ENCODE measurements at places on chromosomes 1 and 21. TPM values are rescaled to one million over a fixed set of nuclear protein-coding genes. Genes with fewer than 3 reads are reported as not detected.

DNA sequence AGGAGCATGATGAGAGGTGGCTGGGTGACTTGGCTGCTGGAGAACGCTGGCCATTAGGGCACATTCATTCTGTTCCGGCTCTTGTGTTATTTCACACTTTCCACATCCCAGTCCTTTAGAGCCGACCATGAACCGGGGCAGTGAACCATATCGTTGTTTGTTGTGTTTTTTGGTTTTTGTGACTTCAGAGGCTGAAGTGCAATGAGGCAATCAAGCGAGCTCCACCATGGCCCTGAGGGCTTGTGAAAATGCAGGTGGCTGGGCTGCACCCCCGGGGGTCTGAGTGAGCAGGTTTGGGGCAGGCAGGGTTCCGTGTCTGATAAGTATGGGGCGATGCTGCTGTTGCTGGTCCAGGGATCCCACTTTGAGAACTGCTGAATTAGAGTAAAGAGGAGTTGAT is 23.7 kb downstream of the ABCG1 start:
- DNase-seq, result no peak
- peaks cover 26% of the 10 kb centered on the region for H3K4me1 ChIP-seq
- no peaks in the 10 kb centered on the region for H3K36me3 ChIP-seq
- no peak overlapping the region for H3K4me3 ChIP-seq
- H3K27ac ChIP-seq, result no peak overlapping the region

GRCh38 chr1:185401019-185401418 is 84.0 kb upstream of the IVNS1ABP start:
- no peak overlapping the region for H3K27ac ChIP-seq
- no peaks in the 10 kb centered on the region for H3K36me3 ChIP-seq
- H3K4me3 ChIP-seq, result no peak overlapping the region
- no peak for DNase-seq

GRCh38 chr1:96741335-96741734 is 19.8 kb downstream of the PTBP2 start:
- H3K4me3 ChIP-seq, result no peak overlapping the region
- no peak overlapping the region for H3K27ac ChIP-seq
- no peaks in the 10 kb centered on the region for H3K4me1 ChIP-seq
- no peaks in the 10 kb centered on the region for H3K27me3 ChIP-seq
- DNase-seq, result no peak
- no peaks in the 10 kb centered on the region for H3K36me3 ChIP-seq

GRCh38 chr1:178918955-178919354 is 48.1 kb upstream of the ANGPTL1 start:
- no peaks in the 10 kb centered on the region for H3K36me3 ChIP-seq
- no peak overlapping the region for H3K27ac ChIP-seq
- H3K27me3 ChIP-seq, result no peaks in the 10 kb centered on the region
- no peak overlapping the region for H3K4me3 ChIP-seq
- no peak for DNase-seq

- no peaks in the 10 kb centered on the region for H3K27me3 ChIP-seq
- peaks cover 5% of the 10 kb centered on the region for H3K36me3 ChIP-seq
- no peaks in the 10 kb centered on the region for H3K4me1 ChIP-seq
- no peak overlapping the region for H3K27ac ChIP-seq
- no peak for DNase-seq
Observed at GRCh38 chr1:29077155-29077554, 46.5 kb downstream of the TMEM200B start.

DNA sequence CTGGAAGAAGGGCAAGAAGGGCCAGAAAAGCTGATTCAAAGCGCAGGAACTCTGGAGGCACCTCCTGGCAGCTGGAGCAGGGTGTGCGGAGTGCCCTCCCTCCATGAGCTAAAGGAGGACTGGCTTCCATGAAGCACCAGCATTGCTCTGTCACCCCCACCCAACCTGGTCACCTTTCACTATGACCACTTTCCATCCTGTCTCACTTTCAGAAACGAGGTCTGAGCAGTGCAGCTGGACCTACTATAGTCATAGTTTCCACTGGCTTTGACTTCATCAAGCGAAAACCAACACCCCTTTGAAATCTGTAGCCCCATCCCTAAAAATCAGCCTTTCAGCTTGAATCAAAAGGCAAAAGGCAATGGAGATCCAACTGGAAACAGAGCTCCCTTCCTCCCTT is 84.8 kb upstream of the CACNA1E start:
- peak overlapping the region; percentile 38 for H3K4me3 ChIP-seq
- H3K36me3 ChIP-seq, result no peaks in the 10 kb centered on the region
- no peak overlapping the region for H3K27ac ChIP-seq
- no peak for DNase-seq

- no peak overlapping the region for H3K4me3 ChIP-seq
- H3K27me3 ChIP-seq, result no peaks in the 10 kb centered on the region
- peaks cover 4% of the 10 kb centered on the region for H3K36me3 ChIP-seq
- DNase-seq, result no peak
Observed at GRCh38 chr21:25742900-25743299, 8.1 kb downstream of the GABPA start.

- no peaks in the 10 kb centered on the region for H3K27me3 ChIP-seq
- no peaks in the 10 kb centered on the region for H3K4me1 ChIP-seq
- no peak overlapping the region for H3K27ac ChIP-seq
- no peaks in the 10 kb centered on the region for H3K36me3 ChIP-seq
- no peak for DNase-seq
- no peak overlapping the region for H3K4me3 ChIP-seq
Observed at GRCh38 chr1:18179009-18179408, 71.4 kb downstream of the IGSF21 start.

DNA sequence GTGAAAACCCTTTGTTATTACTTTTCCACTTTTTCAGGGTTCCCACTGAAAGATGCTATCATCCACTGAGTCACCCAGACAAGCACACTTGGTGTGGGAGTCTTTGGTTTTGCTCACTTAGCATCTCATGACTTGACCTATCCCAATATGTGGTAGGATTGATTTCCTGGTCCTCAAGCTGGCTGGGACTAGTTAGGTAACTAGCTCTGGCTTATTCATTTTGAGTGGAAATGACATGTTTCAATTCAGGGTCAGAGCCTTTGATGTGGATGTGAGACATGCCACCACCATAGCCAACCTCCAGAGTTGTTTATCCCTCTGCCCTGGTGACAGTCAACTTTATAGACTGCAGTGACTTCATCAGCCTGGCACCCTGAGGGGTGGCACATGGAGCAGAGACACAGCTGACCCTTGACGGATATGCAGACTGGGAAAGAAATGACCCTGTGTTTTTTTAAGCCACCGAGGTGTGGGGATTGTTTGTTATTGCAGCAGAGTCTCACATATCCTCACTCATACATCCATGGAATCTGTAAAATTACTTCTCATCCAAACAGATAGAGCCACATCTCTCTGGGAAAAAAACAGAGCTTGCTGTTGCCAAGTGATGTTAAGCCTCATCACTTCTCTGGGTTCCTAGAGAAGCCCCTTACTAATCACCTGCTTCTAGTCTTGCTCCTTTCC is 699.9 kb downstream of the MATN1 start:
- no peaks in the 10 kb centered on the region for H3K36me3 ChIP-seq
- no peaks in the 10 kb centered on the region for H3K27me3 ChIP-seq
- no peaks in the 10 kb centered on the region for H3K4me1 ChIP-seq
- no peak for DNase-seq
- H3K4me3 ChIP-seq, result no peak overlapping the region

DNA sequence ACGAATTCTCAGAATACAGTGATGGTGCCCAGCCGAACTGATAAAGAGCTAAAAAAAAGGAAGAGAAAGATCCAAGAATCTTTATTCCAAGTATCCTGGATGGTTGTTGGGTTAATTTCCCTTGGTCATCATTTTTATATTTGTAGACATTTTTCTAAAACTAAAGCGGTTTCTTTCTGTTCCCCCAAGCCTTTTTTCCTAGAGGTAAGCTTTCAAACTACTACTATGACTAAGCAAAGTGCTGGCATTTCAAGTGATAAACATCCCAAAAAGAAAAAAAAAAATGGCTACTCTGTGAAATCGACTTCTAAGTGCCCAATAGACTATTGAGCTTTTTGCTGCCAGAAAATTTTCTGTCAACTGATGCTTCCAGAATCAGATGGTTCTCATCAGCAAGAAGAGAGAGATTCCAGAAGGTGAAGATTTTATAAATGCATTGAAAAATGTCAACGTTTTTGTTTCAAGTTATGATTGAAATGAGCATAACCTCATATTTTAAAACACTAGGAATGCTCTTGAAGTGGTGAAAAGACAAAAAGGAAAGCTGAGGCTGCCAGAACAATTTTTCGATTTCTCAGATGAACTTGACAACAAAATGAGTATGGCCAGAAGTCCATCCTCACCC is 96.1 kb upstream of the ZC3H11B start:
- H3K36me3 ChIP-seq, result no peaks in the 10 kb centered on the region
- no peak overlapping the region for H3K27ac ChIP-seq
- H3K4me1 ChIP-seq, result no peaks in the 10 kb centered on the region

- H3K27me3 ChIP-seq, result no peaks in the 10 kb centered on the region
- no peaks in the 10 kb centered on the region for H3K4me1 ChIP-seq
- DNase-seq, result no peak
- H3K4me3 ChIP-seq, result no peak overlapping the region
- no peak overlapping the region for H3K27ac ChIP-seq
Observed at GRCh38 chr1:103274886-103275285, 166.6 kb upstream of the COL11A1 start.

GRCh38 chr1:39845569-39846566 is 37.4 kb downstream of the TRIT1 start:
- no peaks in the 10 kb centered on the region for H3K27me3 ChIP-seq
- H3K36me3 ChIP-seq, result peaks cover 4% of the 10 kb centered on the region
- peak overlapping the region; percentile 35 for H3K27ac ChIP-seq
- H3K4me3 ChIP-seq, result no peak overlapping the region
- DNase-seq, result peak; percentile 68

DNA sequence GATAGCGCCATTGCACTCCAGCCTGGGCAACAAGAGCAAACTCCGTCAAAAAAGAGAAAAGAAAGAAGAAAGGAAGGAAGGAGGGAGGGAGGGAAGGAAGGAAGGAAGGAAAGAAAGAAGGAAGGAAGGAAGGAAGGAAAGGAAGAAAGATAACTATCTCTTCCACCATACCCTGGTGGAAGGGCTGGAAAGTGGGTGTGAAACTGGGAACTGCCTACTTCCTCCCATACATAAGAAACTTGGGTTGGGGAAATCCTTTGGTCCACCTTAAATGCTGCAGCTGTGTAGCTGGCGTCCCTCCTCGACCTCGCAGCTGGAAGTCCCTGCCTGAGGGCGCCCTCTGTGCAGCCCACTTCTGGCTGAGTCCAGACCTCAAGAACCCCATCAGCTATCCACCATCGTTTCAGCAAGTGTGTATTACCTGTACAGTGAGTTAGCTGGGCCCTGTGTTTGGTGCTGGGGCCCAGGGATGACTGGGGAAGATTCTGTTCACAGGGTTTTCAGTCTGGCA is 4.6 kb upstream of the FAM167B start:
- no peaks in the 10 kb centered on the region for H3K36me3 ChIP-seq
- no peak for DNase-seq
- no peak overlapping the region for H3K27ac ChIP-seq
- H3K4me3 ChIP-seq, result no peak overlapping the region
- H3K27me3 ChIP-seq, result no peaks in the 10 kb centered on the region

GRCh38 chr1:30877205-30877912 is 31.2 kb downstream of the SDC3 start:
- no peaks in the 10 kb centered on the region for H3K36me3 ChIP-seq
- no peak for DNase-seq
- H3K4me1 ChIP-seq, result no peaks in the 10 kb centered on the region
- no peaks in the 10 kb centered on the region for H3K27me3 ChIP-seq
- H3K27ac ChIP-seq, result no peak overlapping the region
- H3K4me3 ChIP-seq, result no peak overlapping the region

DNA sequence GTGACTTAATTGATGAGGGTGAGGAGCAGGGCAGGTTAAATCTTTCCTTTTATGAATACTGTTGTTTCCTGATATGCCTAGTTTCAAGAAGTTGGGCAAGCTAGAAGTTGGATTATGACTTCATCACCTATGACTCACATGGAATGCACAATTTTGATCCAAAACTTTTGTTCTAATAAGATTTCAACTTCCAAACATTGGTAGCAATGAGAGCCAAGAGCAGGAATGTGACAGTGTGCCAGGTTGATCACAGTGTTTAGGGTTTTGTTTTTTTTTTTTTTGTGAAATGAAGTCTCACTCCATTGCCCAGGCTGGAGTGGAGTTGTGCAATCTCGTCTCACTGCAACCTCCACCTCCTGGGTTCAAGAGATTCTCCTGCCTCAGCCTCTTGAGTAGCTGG is 349.4 kb downstream of the DUSP10 start:
- DNase-seq, result no peak
- no peak overlapping the region for H3K27ac ChIP-seq
- H3K4me3 ChIP-seq, result no peak overlapping the region
- H3K4me1 ChIP-seq, result no peaks in the 10 kb centered on the region
- no peaks in the 10 kb centered on the region for H3K27me3 ChIP-seq
- no peaks in the 10 kb centered on the region for H3K36me3 ChIP-seq

DNA sequence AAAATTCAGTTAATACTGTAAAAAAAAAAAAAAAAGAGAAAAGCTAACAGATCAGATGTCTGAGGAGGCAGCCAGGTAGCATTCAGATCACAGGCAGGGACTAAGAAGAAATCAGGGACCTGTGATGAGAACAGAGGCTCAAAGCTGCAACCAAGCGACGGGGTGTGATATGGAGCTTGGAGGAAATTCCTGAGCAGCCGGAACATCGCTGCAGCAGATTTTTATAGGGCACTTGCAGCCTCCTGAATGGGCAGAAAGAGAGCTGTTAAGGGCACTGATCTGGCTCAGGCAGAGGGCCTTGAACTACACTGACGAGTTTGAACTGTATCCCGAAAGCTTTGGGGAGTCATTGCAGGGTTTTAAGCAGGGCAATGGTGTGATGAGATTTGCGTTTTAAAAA is 315.4 kb downstream of the ADGRL2 start:
- no peaks in the 10 kb centered on the region for H3K4me1 ChIP-seq
- H3K4me3 ChIP-seq, result no peak overlapping the region
- no peak for DNase-seq
- no peaks in the 10 kb centered on the region for H3K36me3 ChIP-seq
- H3K27me3 ChIP-seq, result no peaks in the 10 kb centered on the region

- H3K27me3 ChIP-seq, result peaks cover 19% of the 10 kb centered on the region
- H3K36me3 ChIP-seq, result no peaks in the 10 kb centered on the region
- peaks cover 10% of the 10 kb centered on the region for H3K4me1 ChIP-seq
- no peak for DNase-seq
Observed at GRCh38 chr1:156086256-156086662, 4.0 kb upstream of the MEX3A start.

- H3K27ac ChIP-seq, result peak overlapping the region; percentile 71
- peak; percentile 49 for DNase-seq
- peak overlapping the region; percentile 69 for H3K4me3 ChIP-seq
- no peaks in the 10 kb centered on the region for H3K27me3 ChIP-seq
Observed at GRCh38 chr1:91884459-91885212, 1.3 kb downstream of the TGFBR3 start.

DNA sequence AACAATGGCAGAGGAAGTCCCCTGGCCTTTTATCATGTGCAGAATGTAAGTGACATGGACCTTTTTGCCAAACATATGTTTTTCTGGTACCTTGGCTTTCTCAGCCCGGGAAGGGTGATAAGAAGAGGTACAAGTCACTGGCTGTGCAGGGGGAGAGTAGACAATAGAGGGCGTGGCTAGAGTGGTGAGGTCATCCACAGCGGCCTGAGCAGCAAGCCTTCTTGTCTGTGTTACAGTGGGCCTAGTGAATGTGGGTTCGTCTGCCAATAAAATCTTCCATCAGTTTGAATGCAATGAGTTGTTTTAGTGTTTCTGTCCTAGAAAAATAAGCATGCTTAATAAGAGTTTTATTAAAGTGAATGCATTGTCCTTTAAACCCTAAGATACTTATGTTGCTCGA is 59.0 kb upstream of the PGD start:
- H3K27me3 ChIP-seq, result no peaks in the 10 kb centered on the region
- DNase-seq, result no peak
- H3K36me3 ChIP-seq, result no peaks in the 10 kb centered on the region

The AVPR1B gene
- not detected for total RNA-seq

The CSMD2 gene
- not detected for total RNA-seq

The NPL gene
- 9.3 TPM for total RNA-seq

The HCRTR1 gene
- total RNA-seq, result not detected

The ZYG11A gene
- total RNA-seq, result 0.04 TPM

The MAN1C1 gene
- 3.6 TPM for total RNA-seq

The TMPRSS3 gene
- 19.6 TPM for total RNA-seq

The BLACAT1 gene
- 0.09 TPM for total RNA-seq

All from CD8-positive, alpha-beta memory T cell (primary cell).